Stimulated activated CD8-positive, alpha-beta memory T cell treated with anti-CD3 and anti-CD28 coated beads, Interleukin-7, amount 100 ng/mL, for 1 hour (primary cell): ENCODE measurements at places on chromosomes 6 and 20.

DNA sequence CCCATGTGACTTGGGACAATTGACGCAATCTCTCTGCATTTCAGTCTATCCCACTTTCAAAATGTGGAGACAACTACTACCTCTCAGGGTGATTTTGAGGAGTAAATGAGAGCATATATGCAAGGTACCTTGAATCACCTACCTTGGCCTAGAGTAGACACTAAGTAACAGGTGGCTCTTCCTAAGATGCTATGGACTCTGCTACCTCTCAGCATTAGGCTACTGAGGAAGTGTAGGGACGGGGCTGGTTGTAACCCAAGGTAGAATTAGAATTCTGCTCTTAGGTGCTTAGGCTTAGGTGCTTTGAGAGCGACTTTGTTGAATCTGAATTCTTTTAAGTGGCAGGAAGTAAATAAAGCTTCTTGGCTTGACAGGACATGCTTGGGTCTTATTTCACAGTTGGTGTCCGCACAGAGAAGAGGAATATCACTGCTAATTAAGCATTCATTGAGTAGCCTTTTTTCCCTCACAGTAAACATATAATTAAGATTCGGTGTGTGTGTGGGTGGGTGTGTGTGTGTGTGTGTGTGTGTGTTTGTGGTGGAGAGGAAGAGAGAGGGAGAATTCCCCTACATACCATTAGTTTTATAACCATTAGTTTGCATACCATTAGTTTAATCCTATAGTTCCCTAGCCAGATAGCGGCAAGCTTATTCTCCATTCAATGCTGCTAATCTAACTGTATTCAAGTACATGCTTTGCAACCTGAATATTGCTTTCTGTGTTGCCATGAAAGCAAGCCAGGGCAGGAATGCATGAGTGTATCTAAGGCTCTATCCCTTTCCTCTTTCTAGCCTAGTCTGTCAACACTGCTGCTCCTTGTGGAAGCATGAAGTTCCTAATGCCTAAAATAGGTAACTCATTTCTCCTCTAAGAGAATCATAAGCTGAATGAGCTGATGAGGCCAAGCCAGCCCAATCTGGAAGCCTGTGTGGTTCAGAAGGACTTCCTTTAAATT is 112.5 kb downstream of the IPCEF1 start:
- DNase-seq: no peak

- no peak for DNase-seq
Measured at GRCh38 chr6:43884652-43885022, 114.6 kb downstream of the VEGFA start.

GRCh38 chr6:97060254-97060653 is 135.7 kb downstream of the KLHL32 start:
- no peak for DNase-seq

GRCh38 chr6:48511378-48511777 is 400.4 kb upstream of the PTCHD4 start:
- no peak for DNase-seq

GRCh38 chr6:33312361-33313104 is 1.3 kb downstream of the TAPBP start:
- no peak for DNase-seq

DNA sequence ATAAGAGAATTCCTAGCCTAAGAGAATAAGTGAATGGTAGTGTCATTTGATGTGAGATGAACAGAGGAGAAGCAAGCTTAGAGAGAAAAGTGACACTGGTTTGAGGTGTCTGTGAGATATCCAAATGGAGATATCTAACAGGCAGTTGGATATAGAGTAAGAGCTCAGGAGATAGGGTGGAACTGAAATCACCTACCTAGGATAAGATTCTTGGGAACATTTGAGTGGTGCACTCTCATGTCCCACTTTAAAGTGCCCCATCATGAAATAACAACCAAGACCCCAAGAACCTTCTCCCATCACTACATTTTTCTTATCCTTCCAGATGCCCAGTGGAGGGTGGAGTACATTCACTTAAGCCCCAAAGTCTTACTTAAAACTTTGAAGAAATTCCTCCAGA is 109.0 kb upstream of the MAFB start:
- no peak for DNase-seq

GRCh38 chr6:159044899-159045727 is at the start of gene TAGAP:
TSS of gene TAGAP (minus strand) at chr6:159044991. CDS start at chr6:159044146, 845 bp downstream.
- peak; percentile 65 for DNase-seq

- no peak for DNase-seq
Measured at GRCh38 chr6:98832284-98833056, 1.9 kb upstream of the POU3F2 start.
